ENCODE measurements at places on chromosomes 12 and 14. TPM values are rescaled to one million over a fixed set of nuclear protein-coding genes. Genes with fewer than 3 reads are reported as not detected.

GRCh38 chr12:128792398-128792797 lies 31.4 kb downstream of the SLC15A4 start:
- DNase-seq: no peak

DNA sequence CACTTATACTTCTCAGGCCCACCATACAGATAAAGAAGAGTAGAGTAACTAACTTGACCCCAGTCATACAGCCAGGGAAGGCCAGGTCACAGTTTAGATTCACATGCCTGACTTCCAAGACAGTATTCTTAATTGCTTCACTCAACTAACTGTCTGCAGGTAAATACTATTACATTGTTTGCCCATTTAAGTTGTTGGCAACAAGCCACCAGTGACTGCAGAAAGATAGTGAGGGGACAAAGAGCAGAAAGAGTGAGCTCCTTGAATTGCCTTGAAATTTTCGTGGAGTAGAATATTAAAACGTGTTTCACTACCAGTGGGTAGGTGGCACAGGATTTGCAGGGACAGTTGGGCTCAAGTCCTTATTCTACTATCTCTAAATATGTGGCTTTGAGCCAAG lies 146.3 kb upstream of the RMST start:
- DNase-seq: no peak

DNA sequence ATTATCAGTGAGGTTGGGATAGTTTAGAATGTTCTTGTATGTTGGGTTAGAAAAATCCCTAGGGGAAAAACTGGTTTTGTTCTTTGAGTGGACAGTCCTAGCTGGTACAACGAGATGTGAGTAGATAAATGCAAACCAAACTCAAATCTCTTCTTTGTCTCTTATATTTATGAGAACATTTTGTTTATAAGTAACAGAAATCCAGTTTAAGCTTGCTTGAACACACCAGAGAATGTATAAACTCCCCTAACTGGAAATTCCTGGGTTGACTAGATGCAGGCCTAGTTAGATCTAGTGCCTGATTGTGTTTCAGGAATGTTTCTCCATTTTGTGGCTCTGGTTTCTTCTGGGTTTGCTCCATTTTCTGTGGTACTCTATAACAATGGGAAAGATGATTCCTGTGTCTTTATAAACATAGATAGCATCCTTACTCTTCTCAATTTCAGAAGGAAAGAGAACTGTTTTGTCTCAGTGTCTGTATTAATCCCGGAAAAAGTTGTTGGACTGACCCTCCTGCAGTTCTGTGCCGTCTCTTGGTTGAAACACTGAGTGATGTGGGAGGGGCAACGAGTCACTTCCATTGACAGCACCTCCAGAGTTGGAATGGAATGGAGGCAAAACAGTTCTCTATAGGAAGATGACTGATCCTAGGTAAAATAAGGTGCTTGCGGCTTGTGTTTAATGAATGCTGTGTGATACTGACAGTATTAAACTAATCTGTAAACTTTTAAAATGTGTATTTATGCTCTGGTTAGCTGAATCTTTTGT lies 244.8 kb downstream of the TMTC2 start:
- no peak for DNase-seq

GRCh38 chr12:48796976-48797375 lies 8.1 kb upstream of the ADCY6 start:
- peak; percentile 61 for DNase-seq

Gene LRTM2
- total RNA-seq: not detected

Gene ASCL1
- total RNA-seq: not detected

Gene ZFYVE21
- total RNA-seq: 67.0 TPM

DNA sequence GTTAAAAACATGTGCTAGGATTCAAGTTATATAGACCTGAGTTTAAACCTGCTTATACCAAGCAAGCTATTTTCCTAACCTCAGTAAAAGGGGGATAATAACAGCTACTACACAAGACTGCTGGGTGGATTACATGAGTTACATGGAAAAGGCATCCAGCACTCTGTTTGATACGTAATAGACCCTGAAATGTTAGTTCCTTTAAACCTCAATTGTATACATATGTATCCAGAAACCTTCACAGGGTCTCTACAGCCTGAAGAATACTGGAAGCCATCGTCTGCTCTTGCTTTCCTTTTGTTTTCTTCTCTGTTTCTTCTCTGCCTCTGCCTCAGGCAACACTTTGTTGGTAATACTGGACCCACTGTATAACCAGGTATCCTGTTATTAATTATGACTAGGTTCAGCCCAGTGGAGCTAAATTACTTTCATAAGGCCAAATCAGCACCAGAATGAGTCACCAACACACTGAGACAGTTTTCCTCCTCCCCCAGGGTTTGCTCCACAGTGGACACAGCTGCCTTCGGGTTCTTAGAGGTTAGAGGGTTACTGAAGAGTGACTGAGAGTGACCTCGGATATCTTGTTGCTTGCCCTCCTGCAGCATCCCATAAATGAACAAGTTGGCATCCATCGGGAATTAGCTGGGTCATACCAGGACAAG lies 127.1 kb downstream of the CAPZA3 start:
- DNase-seq: peak; percentile 71

Gene TAS2R9
- not detected for total RNA-seq
